ENCODE measurements at places on chromosomes 4 and X. TPM values are rescaled to one million over a fixed set of nuclear protein-coding genes. Genes with fewer than 3 reads are reported as not detected.

The EMCN gene
- total RNA-seq, result 48.8 TPM

The MXRA5 gene
- 68.0 TPM for total RNA-seq

The DHRSX gene
- total RNA-seq, result 25.9 TPM

The RAI2 gene
- total RNA-seq, result 16.2 TPM

The GUCY1A1 gene
- 68.3 TPM for total RNA-seq

The CT45A3 gene
- not detected for total RNA-seq

The SPANXN4 gene
- not detected for total RNA-seq

The SLC2A9 gene
- 3.8 TPM for total RNA-seq

The SRPK3 gene
- total RNA-seq, result 40.9 TPM

The AMER1 gene
- total RNA-seq, result 4.9 TPM

The PDZD4 gene
- total RNA-seq, result 1.7 TPM

The SASH3 gene
- 0.96 TPM for total RNA-seq

The SLC9B1 gene
- not detected for total RNA-seq

The HMGN5 gene
- total RNA-seq, result 2.5 TPM

The SPRY1 gene
- total RNA-seq, result 104 TPM

The ADH1B gene
- 304 TPM for total RNA-seq

The PRDM5 gene
- total RNA-seq, result 7.0 TPM

The GPR101 gene
- not detected for total RNA-seq

The FDCSP gene
- total RNA-seq, result not detected

The NR3C2 gene
- total RNA-seq, result 22.4 TPM

The SMARCA1 gene
- total RNA-seq, result 31.1 TPM

The TMEM156 gene
- total RNA-seq, result 0.14 TPM

The DDIT4L gene
- 3.4 TPM for total RNA-seq

The HS6ST2 gene
- 0.13 TPM for total RNA-seq

The GAGE1 gene
- not detected for total RNA-seq

The LUZP4 gene
- not detected for total RNA-seq

The ABCD1 gene
- total RNA-seq, result 13.5 TPM

The POU3F4 gene
- not detected for total RNA-seq

The CC2D2A gene
- total RNA-seq, result 3.1 TPM

The NXF2B gene
- not detected for total RNA-seq

The SYN1 gene
- total RNA-seq, result 11.2 TPM

The NOX1 gene
- not detected for total RNA-seq

The SSX1 gene
- total RNA-seq, result not detected

The PLAC8 gene
- 0.79 TPM for total RNA-seq

The UBQLN2 gene
- total RNA-seq, result 41.8 TPM

The MORC4 gene
- total RNA-seq, result 2.6 TPM

The ATXN3L gene
- total RNA-seq, result not detected

The HTATSF1 gene
- total RNA-seq, result 68.6 TPM

The MAOB gene
- 91.5 TPM for total RNA-seq

The SLC25A31 gene
- total RNA-seq, result not detected

The DGAT2L6 gene
- total RNA-seq, result not detected

The PRR27 gene
- not detected for total RNA-seq

The STOX2 gene
- 11.5 TPM for total RNA-seq

The APEX2 gene
- total RNA-seq, result 8.4 TPM

The POU4F2 gene
- total RNA-seq, result not detected

The OTC gene
- total RNA-seq, result not detected

The FAM114A1 gene
- total RNA-seq, result 16.7 TPM

The ENOPH1 gene
- 15.1 TPM for total RNA-seq

The GPRASP2 gene
- total RNA-seq, result 16.0 TPM

The MEPE gene
- total RNA-seq, result not detected

The RPL39 gene
- 1,886 TPM for total RNA-seq

All from heart left ventricle (tissue), 16 donors.